IMR-90 (cell line): ENCODE measurements at places on chromosomes 16 and 17. TPM values are rescaled to one million over a fixed set of nuclear protein-coding genes. Genes with fewer than 3 reads are reported as not detected.

GRCh38 chr17:29590411-29591145 is 1.1 kb upstream of the GIT1 start:
- H3K4me3 ChIP-seq = no peak overlapping the region
- peak overlapping the region; percentile 27; the same call in 1 of the 2 replicates for H3K27ac ChIP-seq
- peaks cover 40% of the 10 kb centered on the region for H3K4me1 ChIP-seq
- peak; percentile 58 for DNase-seq
- no peaks in the 10 kb centered on the region for H3K36me3 ChIP-seq

MSL1 gene
- polyA plus RNA-seq = 38.4 and 48.4 TPM in 2 replicates

REXO5 gene
- 2.2 and 3.7 TPM in 2 replicates for polyA plus RNA-seq

- H3K4me1 ChIP-seq = no peaks in the 10 kb centered on the region
- no peak overlapping the region for H3K4me3 ChIP-seq
- H3K27ac ChIP-seq = no peak overlapping the region
- H3K36me3 ChIP-seq = no peaks in the 10 kb centered on the region
Measured at GRCh38 chr17:47197821-47198220, 8.7 kb upstream of the CDC27 start.

- no peaks in the 10 kb centered on the region; the same call in 1 of the 2 replicates for H3K4me1 ChIP-seq
- no peaks in the 10 kb centered on the region for H3K27me3 ChIP-seq
- H3K4me3 ChIP-seq = no peak overlapping the region
- peaks cover 49% of the 10 kb centered on the region for H3K36me3 ChIP-seq
- H3K27ac ChIP-seq = no peak overlapping the region
- DNase-seq = no peak
Measured at GRCh38 chr16:64997121-64997520, 124.7 kb downstream of the CDH11 start.

DNA sequence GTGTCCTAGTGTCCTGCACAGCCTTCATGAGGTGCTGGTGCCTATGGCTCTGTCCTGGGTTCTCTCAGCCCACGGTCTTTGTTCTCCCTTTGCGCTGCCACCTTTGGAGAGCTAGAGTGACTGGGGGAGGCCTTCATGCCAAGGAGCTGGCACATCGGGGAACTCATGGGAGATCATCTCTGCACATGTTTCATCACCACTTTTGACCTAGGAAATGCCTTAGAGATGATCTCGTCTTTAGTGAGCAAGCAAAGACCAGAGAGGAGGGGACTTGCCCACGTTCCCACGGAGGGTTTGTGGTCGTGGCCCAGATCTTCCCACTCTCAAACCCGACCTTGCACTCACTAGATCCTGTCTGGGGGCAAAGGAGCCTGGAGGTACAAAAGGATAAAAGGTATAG is 23.5 kb downstream of the TBX4 start:
- no peak overlapping the region for H3K27ac ChIP-seq
- peak; percentile 77 for DNase-seq
- H3K36me3 ChIP-seq = no peaks in the 10 kb centered on the region

DNA sequence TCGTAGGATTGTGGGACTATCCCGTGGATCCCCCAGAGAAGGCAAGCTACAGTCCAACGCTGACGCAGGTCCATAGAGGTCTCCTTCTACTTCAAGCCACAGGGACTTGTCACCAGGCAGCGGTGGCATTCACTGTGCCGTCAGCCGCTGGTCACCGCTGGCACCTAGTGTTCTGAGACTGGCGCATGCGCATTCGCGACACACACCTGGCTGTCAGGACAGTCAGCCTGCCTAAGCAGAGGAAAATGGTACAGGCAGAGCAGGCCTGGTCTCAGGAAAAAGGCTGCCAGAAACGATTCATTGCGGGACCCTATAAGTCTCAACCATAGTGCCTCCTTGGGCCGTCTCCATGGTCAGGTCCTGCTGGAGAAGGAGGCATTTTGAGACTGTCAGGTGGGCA is 138.0 kb upstream of the WSB1 start:
- DNase-seq = no peak
- H3K27ac ChIP-seq = no peak overlapping the region
